ENCODE measurements at places on chromosomes 7 and 10. TPM values are rescaled to one million over a fixed set of nuclear protein-coding genes. Genes with fewer than 3 reads are reported as not detected.

- H3K27me3 ChIP-seq, result peaks cover 60% of the 10 kb centered on the region
- no peak overlapping the region for H3K27ac ChIP-seq
- no peaks in the 10 kb centered on the region for H3K4me1 ChIP-seq
- no peaks in the 10 kb centered on the region for H3K36me3 ChIP-seq
Measured at GRCh38 chr10:119473771-119474170, 68.7 kb downstream of the RGS10 start.

DNA sequence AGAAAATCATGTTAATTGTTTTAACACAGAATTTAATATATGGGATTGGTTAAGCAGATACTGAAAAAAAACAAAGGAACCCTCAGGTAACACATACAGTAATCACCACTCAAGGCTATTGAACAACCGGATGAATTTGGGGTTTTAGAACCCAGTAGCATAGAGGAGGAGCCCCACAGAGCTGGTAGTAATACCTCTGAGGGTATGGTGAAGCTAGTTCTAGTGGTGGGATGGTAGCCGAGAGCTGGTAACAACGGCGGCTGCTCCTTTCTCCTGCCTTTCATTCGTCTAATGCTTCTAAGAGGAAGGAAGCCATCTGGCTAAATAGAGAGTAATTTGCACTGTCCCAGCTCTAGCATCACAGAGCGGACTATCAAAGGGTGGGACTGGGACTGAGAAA, 52.2 kb downstream of the WAC start:
- no peak overlapping the region for H3K4me3 ChIP-seq
- DNase-seq, result no peak
- peak overlapping the region; percentile 71 for H3K27ac ChIP-seq
- H3K4me1 ChIP-seq, result peaks cover 28% of the 10 kb centered on the region
- H3K36me3 ChIP-seq, result peaks cover 34% of the 10 kb centered on the region

DNA sequence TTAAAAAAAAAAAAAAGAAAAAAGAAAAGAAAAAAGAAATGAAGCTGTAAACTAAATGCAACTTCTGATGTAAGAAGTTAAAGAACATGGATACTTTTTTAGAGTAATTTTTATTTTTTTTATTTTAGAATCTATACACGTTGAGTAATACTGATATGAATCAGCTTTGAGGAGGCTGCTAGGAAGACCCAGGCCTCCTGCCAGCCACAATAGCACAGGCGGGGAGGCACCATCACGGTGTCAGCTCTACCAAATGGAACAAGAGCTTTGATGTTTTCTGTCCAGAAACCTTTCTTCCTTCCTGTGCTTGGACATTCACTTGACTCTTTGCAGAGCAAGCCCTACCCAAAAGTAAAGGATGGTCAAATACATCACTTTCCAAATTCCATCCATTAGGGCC, 45.3 kb upstream of the EGR2 start:
- H3K36me3 ChIP-seq, result no peaks in the 10 kb centered on the region
- no peaks in the 10 kb centered on the region for H3K4me1 ChIP-seq
- peak; percentile 21 for DNase-seq
- no peak overlapping the region for H3K4me3 ChIP-seq

The CYP26C1 gene
- 0.06 TPM for total RNA-seq

DNA sequence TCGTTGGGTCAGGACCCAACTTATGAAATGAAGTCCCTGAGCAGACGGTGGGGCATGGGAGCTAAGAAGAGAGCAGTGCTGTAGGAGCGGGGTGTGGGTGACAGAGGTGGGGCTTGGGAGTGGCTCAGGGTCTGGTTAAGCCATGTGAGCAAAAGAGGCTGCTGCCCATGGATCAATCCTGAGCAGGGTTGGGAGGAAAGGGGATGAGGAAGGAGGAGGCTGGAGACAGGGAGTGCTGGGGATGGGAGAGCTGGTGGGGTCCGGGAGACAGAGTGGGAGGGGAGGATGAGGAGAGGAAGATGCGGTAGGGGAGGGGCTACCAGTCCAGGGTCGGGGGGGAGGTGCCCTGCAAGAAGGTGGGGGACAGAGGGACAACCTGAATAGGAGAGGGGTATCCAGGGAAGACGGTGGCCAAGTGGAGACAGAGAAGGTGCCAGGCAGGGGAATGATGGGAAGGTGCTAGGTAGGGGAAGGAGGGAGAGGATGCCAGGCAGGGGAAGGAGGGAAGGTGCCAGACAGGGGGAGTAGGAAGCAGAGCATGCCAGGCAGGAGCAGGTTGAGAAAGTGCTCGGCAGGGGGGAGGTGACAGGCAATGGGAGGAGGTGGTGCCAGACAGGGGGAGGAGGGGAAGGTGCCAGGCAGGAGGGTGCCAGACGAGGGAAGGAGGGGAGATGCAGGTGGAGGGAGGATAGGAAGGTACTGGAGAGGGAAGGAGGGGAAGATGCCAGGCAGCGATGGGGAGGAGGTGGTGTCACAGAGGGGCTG, 27.5 kb upstream of the SMARCD3 start:
- no peak for DNase-seq
- H3K27ac ChIP-seq, result no peak overlapping the region
- no peaks in the 10 kb centered on the region for H3K27me3 ChIP-seq
- H3K4me3 ChIP-seq, result no peak overlapping the region
- H3K4me1 ChIP-seq, result no peaks in the 10 kb centered on the region

Measured in cardiac muscle cell (in vitro differentiated cells and primary cell).